ENCODE measurements at places on chromosomes 12 and 14. TPM values are rescaled to one million over a fixed set of nuclear protein-coding genes. Genes with fewer than 3 reads are reported as not detected.

GRCh38 chr12:68501226-68501625, 109.5 kb upstream of the RAP1B start:
- DNase-seq = no peak
- H3K4me1 ChIP-seq = peaks cover 8% of the 10 kb centered on the region
- no peaks in the 10 kb centered on the region for H3K36me3 ChIP-seq
- H3K27me3 ChIP-seq = peaks cover 25% of the 10 kb centered on the region
- H3K27ac ChIP-seq = no peak overlapping the region

DNA sequence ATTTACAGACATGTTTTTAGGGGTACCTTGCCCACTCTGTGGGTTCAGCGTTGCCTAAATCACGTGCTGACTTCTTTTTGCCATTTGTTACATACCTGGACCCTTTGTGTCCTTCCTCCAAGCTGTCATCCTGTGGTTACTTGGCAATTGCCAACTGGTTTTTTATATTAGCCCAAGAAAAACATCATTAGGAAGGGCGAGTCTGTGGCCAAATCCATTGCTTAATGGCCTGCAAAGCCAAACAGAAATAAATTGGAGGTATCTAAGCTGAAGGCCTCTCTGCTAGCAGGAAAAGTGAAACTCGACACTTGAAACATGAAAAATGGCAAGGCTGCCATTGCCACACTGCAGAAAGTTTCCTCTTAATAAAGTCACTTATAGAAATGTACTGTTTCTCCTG, 190.4 kb downstream of the NUAK1 start:
- H3K27me3 ChIP-seq = no peaks in the 10 kb centered on the region
- H3K36me3 ChIP-seq = no peaks in the 10 kb centered on the region
- no peak overlapping the region for H3K4me3 ChIP-seq
- no peak overlapping the region for H3K27ac ChIP-seq

TUBA1B gene
- 2,486 TPM for total RNA-seq

DNA sequence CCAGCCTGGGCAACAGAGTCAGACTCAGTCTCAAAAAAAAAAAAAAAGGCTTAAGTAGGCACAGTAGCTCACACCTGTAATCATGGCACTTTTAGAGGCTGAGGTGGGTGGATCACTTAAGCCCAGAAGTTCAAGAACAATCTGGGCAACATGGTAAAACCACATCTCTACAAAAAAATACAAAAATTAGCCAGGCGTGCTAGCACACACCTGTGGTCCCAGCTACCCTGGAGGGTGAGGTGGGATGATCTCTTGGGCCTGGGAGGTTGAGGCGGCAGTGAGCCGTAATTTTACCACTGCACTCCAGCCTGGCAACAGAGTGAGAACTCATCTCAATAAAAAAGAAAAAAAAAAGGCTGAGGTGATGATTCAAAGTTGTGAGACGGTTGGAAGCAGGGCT, 9.1 kb upstream of the RESF1 start:
- H3K27me3 ChIP-seq = no peaks in the 10 kb centered on the region
- H3K4me3 ChIP-seq = no peak overlapping the region
- H3K36me3 ChIP-seq = no peaks in the 10 kb centered on the region
- peaks cover 12% of the 10 kb centered on the region for H3K4me1 ChIP-seq
- DNase-seq = no peak

DNA sequence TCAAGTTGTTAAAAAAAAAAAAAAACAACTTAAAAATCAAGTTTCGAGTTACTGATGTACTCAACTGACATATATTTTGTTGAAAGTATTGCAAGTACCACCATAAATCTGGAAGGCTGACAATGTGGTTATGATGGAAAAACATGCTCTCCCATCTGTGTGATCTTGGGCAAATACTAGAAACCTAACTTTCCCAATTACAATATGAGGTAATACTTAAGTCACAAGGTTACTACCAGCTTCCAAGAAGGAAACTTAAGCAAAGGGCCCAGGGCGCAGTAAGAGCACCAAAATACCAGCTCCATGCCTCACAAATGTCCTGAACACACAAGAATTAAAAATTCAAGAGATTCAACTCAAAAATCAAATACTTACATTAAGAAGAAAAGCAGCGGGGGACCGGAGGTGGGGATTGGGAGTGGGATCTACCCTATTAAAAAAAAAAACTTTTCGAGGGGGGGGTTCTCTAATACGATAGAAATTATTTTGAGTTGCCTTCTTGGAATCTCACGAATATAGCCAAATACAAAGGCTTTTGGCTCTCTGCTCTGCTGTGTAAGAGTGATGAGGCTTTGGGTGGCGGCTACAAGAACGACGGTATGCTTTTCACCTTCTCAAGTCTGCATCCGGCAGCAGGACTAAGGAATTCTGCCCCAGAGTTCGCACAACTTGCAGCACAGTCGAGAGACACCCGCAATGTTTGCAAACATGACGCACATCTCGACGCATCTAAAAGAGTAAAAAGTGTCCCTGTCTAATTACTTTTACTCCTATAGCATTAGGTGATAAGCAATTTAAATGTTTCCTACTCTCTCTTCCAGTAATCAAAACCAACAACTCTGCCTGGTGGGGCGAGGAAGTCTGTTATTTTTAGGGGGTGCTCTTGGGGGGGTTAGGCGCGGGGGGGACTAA, 1.1 kb downstream of the SAV1 start:
- no peaks in the 10 kb centered on the region for H3K4me1 ChIP-seq
- H3K27ac ChIP-seq = peak overlapping the region; percentile 83
- no peaks in the 10 kb centered on the region for H3K27me3 ChIP-seq
- DNase-seq = no peak
- peaks cover 12% of the 10 kb centered on the region for H3K36me3 ChIP-seq
- H3K4me3 ChIP-seq = peak overlapping the region; percentile 71

GRCh38 chr12:77992760-77993159, 162.1 kb downstream of the NAV3 start:
- no peak overlapping the region for H3K4me3 ChIP-seq
- H3K4me1 ChIP-seq = no peaks in the 10 kb centered on the region
- H3K27me3 ChIP-seq = no peaks in the 10 kb centered on the region

- H3K36me3 ChIP-seq = peaks cover 93% of the 10 kb centered on the region
- DNase-seq = no peak
- H3K4me1 ChIP-seq = no peaks in the 10 kb centered on the region
Observed at GRCh38 chr14:91477388-91477787, 32.7 kb downstream of the PPP4R3A start.

TTLL5 gene
- 17.3 TPM for total RNA-seq

ART4 gene
- not detected for total RNA-seq

DNA sequence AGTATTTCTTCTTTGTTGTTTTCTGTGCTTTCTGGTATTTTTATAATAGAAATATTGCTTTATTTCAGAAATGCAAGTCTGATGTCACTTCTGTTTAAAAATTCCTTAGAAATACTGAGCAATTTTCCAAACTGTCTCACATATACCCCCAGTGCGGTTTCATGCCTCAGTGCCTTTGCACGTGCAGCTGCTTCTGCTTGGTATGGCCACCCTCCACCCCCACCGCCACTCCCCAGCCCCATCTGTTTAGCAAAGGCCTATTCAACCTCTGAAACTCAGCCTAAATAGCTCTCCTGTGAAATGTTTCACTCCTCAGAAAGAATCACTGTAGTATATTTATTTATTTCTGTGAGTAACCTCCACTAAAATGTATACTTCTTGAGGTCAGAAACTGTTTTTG, 52.3 kb downstream of the PPM1H start:
- no peaks in the 10 kb centered on the region for H3K4me1 ChIP-seq
- H3K27me3 ChIP-seq = no peaks in the 10 kb centered on the region
- peaks cover 7% of the 10 kb centered on the region for H3K36me3 ChIP-seq
- H3K27ac ChIP-seq = no peak overlapping the region
- DNase-seq = no peak
- no peak overlapping the region for H3K4me3 ChIP-seq

- no peaks in the 10 kb centered on the region for H3K36me3 ChIP-seq
- H3K27me3 ChIP-seq = no peaks in the 10 kb centered on the region
- H3K4me3 ChIP-seq = no peak overlapping the region
- no peak for DNase-seq
Observed at GRCh38 chr12:46965880-46966279, 113.5 kb upstream of the PCED1B start.

FAR2 gene
- 12.7 TPM for total RNA-seq

GRCh38 chr12:6163416-6164060, 36.7 kb upstream of the CD9 start:
- no peak overlapping the region for H3K27ac ChIP-seq
- no peak for DNase-seq
- H3K36me3 ChIP-seq = no peaks in the 10 kb centered on the region
- H3K4me3 ChIP-seq = no peak overlapping the region

- H3K4me1 ChIP-seq = peaks cover 5% of the 10 kb centered on the region
- H3K27ac ChIP-seq = no peak overlapping the region
- no peaks in the 10 kb centered on the region for H3K27me3 ChIP-seq
Observed at GRCh38 chr12:45304514-45305178, 88.8 kb downstream of the ANO6 start.

DNA sequence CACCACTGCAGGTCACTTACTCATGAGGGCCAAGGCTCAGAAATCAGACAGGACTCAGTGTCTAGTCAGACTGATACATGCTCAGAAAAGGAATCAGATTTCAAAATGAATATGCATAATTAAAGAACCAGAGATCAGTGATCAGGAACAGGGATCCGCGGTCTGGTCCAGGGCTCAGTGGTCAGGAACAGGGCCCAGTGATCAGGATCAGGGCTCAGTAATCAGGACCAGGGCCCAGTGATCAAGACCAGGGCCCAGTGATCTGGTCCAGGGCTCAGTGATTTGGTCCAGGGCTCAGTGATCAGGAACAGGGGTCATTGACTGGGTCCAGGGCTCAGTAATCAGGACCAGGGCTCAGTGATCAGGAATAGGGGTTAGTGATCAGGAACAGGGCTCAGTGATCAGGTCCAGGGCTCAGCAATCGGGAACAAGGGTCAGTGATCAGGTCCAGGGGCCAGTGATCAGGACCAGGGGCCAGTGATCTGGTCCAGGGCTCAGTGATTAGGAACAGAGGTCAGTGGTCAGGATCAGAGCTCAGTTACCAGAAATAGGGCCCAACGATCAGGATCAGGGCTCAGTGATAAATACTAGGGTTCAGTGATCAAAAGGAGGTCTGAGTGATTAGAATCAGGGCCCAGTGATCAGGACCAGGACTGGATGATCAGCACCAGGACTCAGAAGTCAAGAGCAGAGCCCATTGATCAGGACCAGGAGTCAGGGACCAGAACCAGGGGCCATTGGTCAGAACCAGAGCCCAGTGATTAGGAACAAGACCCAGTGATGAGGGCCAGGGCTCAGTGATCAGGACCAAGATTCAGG, 175.3 kb downstream of the TMEM121 start:
- DNase-seq = no peak
- H3K4me3 ChIP-seq = no peak overlapping the region
- H3K27me3 ChIP-seq = no peaks in the 10 kb centered on the region
- no peaks in the 10 kb centered on the region for H3K4me1 ChIP-seq

DNA sequence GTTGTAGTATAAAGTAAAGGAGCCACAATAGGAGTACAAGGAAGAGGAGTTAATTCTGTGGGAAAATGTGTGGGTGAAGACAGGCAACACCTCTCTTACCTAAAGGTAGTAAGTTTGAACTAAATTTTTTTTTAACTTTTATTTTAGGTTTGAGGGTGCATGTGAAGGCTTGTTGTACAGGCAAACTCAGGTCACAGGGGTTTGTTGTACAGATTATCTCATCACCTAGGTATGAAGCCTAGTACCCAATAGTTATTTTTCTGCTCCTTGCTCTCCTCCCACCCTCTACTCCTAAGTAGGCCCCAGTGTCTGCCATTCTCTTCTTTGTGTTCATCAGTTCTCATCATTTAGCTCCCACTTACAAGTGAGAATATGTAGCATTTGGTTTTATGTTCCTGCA, 70.5 kb downstream of the DNAI7 start:
- H3K36me3 ChIP-seq = no peaks in the 10 kb centered on the region
- no peaks in the 10 kb centered on the region for H3K4me1 ChIP-seq
- H3K4me3 ChIP-seq = no peak overlapping the region
- no peak overlapping the region for H3K27ac ChIP-seq
- H3K27me3 ChIP-seq = no peaks in the 10 kb centered on the region

DNA sequence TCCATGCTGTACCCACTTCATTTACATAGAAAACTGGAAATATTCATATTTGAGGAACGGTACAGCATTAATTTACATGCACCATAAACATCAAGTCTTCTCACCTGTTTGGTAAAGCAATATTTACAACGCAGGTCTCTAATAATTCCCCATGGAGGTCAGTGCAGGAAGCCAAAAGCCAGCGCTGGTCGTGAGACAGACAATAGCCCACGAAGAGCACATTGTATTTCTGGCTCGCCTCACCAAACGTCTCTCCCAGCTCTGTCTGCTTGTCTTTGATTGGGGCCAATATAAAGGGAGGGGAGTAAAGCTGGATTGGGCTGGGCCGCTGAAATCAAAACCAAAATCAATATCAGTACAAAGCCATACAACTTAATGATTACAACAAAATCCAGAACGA, 302.1 kb downstream of the MED13L start:
- H3K27ac ChIP-seq = no peak overlapping the region
- H3K27me3 ChIP-seq = no peaks in the 10 kb centered on the region
- H3K4me3 ChIP-seq = no peak overlapping the region
- no peaks in the 10 kb centered on the region for H3K4me1 ChIP-seq

DNA sequence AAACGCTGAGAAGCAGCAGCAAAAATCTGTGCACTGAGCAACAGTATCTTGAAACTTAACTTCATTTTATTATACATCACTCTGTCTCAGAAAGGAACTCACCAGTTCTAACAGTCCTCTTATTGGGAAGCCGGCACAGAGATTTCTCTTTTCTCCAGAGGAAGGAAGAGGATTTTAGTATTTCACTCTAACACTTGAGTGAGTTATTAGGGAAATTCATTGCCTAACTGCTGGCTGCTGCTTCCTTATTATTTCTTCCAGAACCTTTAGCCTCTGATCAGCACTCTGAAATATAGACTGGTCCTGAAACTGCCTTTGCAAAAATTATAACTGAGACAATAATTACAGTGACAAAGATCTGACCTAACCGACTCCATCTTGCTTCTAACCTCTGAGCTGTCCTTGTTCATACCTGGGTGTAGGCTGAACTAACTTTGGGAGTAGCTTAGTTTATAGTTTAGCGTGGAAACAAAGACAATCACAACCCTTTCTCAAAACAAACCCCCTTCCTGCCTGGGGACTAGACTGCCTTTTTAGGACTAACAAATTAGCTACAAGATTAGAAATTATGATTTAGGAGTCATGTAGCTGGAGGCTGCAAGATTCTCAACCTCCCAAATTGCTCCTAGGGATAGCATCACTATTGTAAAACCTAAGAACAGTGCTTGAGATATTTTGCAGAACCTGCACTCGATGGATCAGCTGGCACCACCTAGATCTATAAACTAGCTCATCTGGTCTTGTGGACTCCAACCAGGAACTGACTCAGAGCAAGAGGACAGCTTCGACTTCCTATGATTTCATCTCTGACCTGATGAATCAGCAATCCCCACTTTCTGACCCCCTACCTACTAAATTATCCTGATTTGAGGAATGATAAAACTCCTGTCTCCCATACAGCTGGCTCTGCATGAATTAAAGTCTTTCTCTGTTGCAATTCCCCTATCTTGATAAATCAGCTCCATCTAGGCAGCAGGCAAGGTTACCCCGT, 117.5 kb downstream of the DYRK2 start:
- no peak overlapping the region for H3K27ac ChIP-seq
- peaks cover 3% of the 10 kb centered on the region for H3K27me3 ChIP-seq
- no peak overlapping the region for H3K4me3 ChIP-seq
- H3K4me1 ChIP-seq = no peaks in the 10 kb centered on the region

AMIGO2 gene
- total RNA-seq = 3.5 TPM

All from K562 (cell line).